Urinary bladder (tissue), 4 donors: ENCODE measurements at places on chromosomes 6 and 20. TPM values are rescaled to one million over a fixed set of nuclear protein-coding genes. Genes with fewer than 3 reads are reported as not detected.

DNA sequence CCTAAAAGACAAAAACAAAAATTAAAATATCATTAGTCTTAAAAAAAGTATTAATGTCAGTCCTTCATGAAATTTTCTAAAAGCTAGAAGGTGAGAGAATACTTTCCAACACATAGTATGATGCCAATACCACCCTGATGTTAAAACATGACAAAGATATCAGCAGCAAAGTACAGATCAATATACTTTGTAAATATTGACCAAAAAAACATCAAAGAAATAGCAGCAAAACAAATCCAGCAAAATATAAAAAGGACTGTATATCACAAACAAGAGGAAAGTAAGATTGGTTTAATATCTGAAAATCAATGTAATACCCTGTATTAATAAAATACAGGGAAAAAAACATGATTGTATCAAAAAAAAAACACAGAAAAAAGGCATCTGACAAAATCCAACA is 51.4 kb downstream of the TASP1 start:
- DNase-seq = no peak

- DNase-seq = no peak
Observed at GRCh38 chr20:40705413-40705812, 16.4 kb upstream of the MAFB start.

Gene APCDD1L
- total RNA-seq = 3.9 TPM

- DNase-seq = no peak
Observed at GRCh38 chr6:155100087-155100486, 105.0 kb downstream of the TIAM2 start.

- DNase-seq = no peak
Observed at GRCh38 chr20:39378776-39379175, 416.6 kb downstream of the DHX35 start.

DNA sequence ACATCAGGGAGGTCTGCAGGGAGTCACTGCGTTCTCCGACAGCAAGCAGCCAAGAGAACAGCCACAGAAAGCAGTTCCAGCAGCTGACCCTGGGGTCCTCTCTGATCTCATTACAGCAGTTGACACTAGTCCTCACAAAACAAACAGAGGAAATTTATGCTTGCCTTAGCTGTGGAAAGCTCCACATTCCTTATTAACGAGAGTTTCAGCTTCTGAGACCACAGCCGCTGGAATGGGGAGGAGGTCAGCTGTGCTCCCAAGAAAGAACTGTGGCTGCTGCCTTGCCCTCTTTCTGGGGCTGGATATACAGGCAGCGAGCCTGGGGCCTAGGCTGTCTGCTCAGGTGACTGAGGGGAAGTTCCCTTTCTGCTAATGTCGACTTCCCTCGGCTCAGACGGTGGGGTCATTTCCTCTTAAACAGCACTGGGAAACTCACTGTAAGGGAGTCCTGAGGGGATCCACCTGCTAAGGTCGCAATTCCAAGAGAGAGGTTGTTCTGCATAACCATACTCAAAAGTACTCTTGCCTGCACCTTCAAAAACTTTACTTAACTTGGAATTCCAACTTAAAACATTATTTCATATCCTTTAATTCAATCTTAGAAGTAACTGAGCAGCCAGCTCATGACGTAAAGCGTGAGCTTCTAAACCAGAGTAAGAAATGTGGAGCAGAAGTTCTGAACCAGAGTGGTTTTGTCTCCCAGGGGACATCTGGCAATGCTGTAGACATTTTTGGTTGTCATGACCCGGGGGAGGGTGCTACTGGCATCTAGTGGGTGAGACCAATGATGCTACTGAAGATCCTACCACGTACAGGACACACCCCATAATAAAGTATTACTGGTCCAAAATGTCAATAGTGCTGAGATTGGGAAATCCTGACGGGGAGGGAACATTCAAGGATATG is 80.3 kb downstream of the BACH2 start:
- DNase-seq = no peak
